ENCODE measurements at places on chromosomes 1 and 21.

- DNase-seq = no peak
These were observed 3879.7 kb downstream of the SRGAP2C start for GRCh38 chr1:125064481-125064880.

- no peak for DNase-seq
These were observed 131.9 kb downstream of the AK5 start for GRCh38 chr1:77413541-77414335.

- no peak for DNase-seq
These were observed 4.7 kb downstream of the SNAPIN start for GRCh38 chr1:153663211-153663610.

DNA sequence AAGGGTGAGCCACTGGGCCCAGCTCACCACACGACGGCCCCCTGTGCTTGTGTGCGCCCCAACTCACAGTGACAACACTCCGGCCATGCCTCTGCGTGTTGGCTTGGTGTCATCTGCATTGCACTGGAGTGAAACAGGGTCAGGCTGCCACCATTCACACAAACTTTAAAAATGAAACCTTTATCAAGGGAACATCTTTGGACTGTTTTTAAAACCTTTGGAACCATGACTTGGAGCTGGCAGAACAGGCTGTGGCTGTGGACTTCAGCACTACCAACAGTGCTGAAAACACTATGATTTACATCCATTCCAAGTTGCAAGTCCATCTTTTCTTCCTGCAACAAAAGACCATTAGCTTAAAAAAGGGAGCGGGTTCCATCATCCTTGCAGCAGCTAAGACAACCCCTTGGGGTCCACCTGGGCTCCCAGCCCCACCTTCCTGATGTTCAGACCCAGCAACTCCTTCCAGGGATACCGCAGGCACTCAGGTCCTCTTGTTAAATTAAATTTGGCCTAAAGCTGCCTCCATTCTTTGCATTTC is 25.6 kb downstream of the POFUT2 start:
- DNase-seq = no peak

GRCh38 chr21:42311816-42312625 is 3.2 kb downstream of the TFF3 start:
- DNase-seq = no peak

- no peak for DNase-seq
These were observed 61.9 kb downstream of the ACOT7 start for GRCh38 chr1:6331543-6332273.

DNA sequence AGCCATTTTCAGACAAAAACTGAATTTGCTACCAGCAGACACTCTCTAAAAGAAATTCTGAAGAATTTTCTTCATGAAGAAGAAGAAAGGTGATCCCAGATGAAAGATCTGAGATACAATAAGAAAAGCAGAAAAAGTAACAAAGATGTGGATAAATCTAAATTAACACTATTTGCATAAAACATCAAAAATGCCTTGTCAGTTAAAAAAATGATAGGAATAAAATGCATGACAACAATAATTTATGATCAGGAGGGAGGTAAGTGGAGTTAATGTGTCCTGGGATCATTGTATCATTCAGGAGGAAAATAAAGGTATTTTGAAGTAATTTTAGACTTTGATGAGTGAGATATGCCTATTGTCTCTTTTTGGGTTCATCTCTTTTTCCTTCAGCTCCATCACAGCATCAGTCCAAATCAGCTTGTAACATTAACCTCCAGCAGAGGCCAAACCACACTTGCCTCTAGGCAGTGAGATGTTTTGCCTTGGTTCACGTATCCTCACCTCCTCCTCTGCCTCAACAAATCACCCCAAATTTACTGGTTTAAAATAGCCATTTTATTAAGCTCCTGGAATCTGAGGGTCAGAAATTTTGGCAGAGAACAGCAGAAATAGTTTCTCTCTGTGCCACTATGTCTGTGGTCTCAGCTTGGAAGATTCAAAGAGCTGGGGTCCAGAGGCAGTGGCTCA is 76.9 kb upstream of the HIVEP3 start:
- no peak for DNase-seq
